Fibroblast of the aortic adventitia (primary cell): ENCODE measurements at places on chromosomes 12 and 14.
A peak's percentile ranks its signal among the peaks of the same experiment; 100 is the strongest.

- no peak for DNase-seq
Observed at GRCh38 chr12:9760699-9761418, at the start of gene CD69. Gene CD69 (minus strand): TSS chr12:9760901. CDS start chr12:9760820, 81 bp downstream.

DNA sequence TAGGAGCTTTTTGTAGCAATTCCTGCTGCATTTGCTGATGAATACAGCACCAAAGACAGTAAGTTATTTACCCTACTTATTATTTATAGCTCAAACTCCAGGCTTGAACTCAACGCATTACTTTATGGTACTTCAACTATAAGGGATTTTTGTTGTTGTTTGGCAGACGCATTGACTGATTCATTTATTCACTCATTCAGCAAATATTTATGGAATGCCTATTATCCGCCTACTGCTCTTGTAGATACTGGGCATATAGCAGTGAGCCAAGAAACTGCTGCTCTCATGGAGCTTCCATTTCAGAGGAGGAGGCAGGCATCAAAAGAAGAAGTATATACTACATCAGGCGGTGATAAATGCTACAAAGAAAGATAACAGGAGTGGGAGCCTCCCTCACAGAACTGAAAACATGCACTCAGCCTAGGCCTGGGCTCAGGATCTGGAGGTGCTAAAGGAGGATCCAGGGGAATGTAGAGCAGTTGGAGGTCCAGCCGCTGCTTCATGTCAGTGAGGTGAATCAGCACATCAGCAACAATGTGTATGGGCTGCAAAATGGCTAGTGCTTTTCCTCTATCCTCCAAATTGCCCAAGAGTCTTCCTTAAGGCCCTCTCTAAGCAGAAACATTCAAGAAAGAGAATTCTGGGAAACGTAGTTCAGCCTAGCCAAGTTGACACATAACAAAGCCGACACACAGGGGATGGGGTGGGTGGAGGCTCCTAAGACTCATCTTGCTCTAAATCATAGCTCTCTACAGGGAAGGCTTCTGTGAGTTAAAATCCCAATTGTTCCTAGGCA lies 157.5 kb downstream of the NRXN3 start:
- DNase-seq, result no peak

DNA sequence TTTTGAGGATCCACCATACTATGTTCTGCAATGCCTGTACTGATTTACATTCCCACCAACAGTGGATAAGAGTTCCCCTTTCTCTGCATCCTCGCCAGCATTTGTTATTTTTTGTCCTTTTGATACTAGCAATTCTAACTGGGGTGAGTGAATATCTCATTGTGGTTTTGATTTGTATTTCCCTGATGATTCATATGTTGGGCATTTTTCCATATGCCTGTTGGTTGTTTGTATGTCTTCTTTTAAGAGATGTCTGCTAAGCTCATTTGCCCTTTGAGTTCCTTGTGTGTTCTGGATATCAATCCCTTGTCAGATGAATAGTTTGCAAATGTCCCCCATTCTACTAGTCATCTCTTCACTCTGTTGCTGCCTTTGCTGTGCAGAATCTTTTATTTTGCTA lies 49.0 kb upstream of the MSRB3 start:
- DNase-seq, result peak; percentile 53

- DNase-seq, result no peak
Observed at GRCh38 chr12:108861878-108862587, 4.7 kb upstream of the SSH1 start.

GRCh38 chr12:3049611-3050249 lies 27.4 kb upstream of the TSPAN9 start:
- no peak for DNase-seq

- DNase-seq, result no peak
Observed at GRCh38 chr12:1929241-1929984, 11.0 kb upstream of the CACNA2D4 start.

DNA sequence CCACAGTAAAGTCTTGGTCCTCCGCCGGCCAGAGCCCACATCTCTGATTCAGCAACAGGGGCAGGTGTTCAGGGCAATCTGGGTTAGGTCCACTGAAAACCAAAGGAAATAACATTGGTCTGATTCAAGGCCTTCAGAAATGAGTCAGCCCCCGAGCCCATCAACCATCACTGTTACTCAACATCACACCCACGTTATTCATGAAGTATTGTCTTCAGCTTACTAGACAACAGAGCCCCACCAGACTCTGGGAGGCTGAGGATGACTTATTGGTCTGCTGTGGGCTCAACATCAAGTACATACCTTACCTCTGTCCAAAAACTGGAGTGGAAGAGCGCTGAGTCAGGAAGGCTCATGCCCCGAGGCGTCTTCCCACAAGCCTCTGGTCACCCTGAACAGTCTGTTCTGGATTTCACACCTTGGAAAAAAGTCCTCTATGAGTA lies 97.5 kb downstream of the ZFP36L1 start:
- DNase-seq, result peak; percentile 100

- no peak for DNase-seq
Observed at GRCh38 chr14:87067591-87067990, 925.4 kb downstream of the GALC start.

- DNase-seq, result no peak
Observed at GRCh38 chr12:95085612-95086011, 12.2 kb upstream of the NR2C1 start.

GRCh38 chr14:68771631-68772030 lies 21.2 kb downstream of the ZFP36L1 start:
- no peak for DNase-seq

DNA sequence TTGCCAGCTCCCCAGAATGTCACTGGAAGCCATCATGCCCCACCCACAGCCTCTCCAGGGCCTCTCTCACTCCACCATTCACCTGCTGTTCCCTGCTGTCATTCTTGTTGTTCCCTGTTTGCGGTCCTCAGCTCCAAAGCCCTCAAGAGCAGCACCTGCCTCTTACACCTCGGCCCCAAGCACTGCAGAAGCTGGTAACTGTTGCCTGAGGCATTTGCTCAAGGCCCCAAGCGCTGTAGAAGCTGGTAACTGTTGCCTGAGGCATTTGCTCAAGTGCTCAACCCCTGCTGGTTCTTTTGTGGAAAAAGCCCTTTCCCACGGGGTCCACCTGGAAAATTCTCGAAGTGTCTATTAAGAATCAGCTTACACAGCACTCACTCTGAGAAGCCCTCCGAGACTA lies 78.0 kb downstream of the ARL6IP4 start:
- no peak for DNase-seq

DNA sequence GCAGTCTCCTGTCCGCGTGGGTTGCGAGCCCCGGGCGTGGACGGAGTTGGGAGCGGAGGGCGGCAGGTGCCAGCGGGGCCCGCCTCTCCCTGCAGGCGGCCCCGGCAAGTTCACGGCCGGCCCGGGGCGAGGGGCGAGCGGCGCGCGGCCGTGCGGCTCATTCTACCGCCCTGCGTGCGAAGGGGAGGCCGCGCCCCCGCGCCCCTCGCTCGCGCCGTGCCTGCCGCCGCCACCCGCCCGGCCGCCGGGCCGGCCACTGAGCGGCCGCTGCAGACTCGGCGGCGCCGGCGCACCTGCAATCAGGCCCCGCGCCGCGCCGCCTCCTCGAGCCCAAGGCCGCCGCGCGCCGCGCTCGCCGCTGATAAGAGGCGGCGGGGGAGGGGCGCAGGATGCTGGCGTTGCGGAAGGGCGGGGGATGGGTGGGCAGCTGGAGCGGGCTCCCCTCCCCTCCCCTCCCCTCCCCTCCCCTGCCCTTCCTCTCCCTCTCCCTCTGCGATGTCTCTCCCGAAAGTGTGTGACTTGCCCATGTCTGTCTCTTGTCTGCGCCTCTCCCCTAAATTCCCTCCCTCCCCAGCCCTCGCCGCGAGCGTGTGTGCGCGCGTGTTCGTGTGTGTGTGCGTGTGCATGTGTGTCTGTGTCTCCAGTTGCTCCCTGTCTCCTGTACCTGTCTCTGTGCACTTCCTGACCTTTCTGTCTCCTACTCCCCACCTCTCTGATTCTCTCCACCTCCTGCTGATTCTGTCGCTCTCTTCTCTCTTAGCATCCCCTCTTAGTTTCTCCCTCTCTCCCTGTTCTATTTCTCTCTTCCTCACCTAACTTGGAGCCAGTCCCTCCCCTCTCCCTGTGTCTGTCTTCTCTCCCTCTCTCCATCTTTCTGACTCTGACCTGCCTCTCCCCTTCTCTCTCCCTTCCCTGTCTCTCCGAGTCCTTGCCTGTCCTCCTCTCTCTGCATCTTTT lies 768.1 kb upstream of the TBX3 start:
- DNase-seq, result no peak

DNA sequence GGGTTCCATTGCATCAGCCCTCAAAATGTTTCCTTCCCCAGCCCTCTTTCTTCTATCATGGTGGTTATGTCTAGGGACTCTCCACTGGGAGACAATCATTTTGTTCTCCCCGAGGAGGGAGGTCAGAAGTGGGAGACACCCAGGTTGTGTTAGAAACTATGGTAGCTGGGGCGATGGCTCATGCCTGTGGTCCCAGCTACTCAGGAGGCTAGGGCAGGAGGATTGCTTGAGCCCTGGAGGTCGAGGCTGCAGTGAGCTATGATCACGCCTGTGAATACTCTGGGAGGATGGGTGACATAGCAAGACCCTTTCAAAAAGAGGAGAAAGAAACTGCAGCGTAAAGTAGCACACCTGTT lies 13.0 kb upstream of the LRRC23 start:
- DNase-seq, result no peak

DNA sequence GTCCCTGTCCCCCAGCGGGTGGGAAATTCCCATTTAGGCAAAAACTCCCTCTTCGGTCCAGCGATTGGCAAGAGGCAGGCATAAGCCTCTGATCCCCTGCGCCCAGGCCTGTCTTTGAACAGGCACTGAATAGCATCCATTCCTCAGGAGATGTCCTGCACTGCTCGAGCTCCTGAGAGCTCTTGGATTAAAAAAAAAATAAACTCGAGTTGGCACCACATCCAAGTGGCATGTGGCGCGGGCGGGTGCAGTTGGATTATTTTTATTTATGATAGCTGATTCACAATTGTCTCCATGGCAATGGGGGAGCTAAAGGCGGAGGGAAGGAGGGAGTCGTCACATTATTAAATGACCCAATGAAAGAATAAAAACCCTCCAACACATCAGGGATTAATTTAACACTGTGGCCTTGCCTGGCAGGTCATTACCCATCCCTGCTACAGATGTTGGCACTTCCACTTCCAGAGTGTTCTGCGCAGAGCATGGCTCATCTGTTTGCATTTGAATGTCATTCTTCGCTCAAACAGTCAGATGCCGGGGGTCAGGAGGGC lies 207.2 kb downstream of the AACS start:
- DNase-seq, result no peak

DNA sequence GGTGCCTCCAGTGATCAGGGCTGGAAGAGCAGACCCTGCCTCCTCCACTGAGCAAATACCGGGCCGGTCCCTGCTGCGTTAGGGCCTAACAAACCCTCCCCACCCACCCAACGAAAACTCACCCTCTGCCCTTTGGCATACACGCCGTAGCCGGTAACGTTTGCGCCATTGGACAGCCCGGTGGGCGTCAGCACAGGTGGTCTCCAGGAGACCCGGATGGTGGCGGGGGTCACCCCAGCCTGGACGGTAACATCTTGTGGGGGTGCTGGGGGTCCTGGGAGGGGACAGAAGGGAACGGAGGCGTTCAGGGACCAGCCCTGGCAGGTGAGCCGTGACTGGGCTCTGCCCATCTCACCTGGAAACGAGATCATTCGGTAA lies 100.5 kb downstream of the PIWIL1 start:
- no peak for DNase-seq

DNA sequence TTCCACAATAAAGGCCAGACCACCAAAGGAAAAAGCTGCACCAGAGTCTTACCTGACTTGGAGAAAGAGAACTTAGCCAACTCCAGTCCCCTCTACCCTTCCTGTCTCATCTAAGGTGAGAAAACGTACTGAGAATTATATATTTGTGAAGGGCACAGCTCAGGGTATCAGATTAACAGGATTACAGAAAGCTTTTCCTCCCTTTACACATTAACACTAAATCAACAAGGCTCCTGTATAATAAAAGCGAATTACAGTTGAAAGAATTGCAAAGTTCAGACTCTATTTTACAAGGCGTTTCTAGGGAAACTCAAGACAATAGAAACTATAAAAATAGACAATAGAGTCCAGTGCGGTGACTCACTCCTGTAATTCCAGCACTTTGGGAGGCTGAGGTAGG lies 82.7 kb upstream of the RPL10L start:
- no peak for DNase-seq

- DNase-seq, result no peak
Observed at GRCh38 chr12:76799362-76799761, 35.4 kb downstream of the ZDHHC17 start.

GRCh38 chr12:58588770-58589169 lies 331.5 kb downstream of the LRIG3 start:
- peak; percentile 44 for DNase-seq

DNA sequence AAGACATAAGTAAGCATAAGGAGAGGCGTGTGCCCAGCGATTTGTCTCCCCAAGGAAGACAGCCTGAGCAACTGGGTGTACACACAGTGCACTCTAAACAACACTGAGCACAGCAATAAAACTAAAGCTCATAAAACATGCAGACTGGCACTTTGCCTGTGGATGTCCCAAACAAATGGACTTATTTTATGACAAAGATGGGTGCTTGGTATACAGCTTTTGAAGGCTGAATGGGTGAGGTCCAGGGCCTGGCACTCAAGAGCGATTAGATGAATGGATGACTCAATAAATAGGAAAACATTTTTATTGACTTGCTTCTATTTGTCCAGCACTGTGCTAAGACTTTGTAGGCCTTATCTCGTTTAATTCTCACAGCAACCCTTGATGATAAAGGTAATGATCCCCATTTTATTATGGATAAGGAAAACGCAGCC lies 28.5 kb downstream of the LGMN start:
- peak; percentile 45 for DNase-seq

DNA sequence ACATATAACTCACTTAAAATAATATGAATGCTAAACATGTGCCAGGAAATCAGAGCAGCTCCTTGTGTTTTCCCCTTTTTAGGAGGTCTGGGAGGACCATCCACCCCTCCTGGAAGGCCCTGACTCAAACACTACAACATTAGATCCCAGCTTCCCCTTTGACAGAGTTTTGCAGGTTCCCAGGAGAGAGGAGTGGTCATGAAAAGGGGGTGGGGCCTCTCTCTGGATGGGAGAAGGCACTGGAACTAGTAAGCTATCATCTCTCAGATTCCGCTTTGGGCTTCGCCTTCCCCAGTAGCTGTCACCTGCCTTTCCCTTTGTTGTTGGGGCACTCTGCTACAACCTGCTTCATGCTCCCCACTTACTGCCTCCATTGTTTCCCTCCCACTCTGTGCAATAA lies 149.2 kb downstream of the ZFP36L1 start:
- no peak for DNase-seq

GRCh38 chr12:51262758-51263177 lies 7.4 kb downstream of the SMAGP start:
- DNase-seq, result peak; percentile 45

DNA sequence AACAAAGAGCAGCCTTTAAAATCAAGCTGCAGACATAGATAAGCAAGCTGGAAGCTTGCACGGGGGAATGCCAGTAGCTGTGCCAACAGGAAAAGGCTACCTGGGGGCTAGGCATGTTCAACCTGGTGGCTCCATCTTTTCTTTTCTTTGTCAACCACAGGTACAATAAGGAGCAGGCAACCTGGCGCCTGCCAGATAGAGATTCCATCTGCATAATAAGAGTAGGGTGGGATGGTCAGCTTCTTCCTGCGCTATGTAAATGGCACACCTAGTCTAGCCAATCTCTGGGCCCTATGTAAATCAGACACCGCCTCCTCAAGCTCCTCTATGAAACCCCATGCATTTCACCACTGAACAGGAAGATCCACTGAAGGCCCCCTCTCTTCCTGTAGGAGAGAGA lies 87.4 kb upstream of the PKP2 start:
- DNase-seq, result no peak
